ENCODE measurements at places on chromosomes 2 and 18.

DNA sequence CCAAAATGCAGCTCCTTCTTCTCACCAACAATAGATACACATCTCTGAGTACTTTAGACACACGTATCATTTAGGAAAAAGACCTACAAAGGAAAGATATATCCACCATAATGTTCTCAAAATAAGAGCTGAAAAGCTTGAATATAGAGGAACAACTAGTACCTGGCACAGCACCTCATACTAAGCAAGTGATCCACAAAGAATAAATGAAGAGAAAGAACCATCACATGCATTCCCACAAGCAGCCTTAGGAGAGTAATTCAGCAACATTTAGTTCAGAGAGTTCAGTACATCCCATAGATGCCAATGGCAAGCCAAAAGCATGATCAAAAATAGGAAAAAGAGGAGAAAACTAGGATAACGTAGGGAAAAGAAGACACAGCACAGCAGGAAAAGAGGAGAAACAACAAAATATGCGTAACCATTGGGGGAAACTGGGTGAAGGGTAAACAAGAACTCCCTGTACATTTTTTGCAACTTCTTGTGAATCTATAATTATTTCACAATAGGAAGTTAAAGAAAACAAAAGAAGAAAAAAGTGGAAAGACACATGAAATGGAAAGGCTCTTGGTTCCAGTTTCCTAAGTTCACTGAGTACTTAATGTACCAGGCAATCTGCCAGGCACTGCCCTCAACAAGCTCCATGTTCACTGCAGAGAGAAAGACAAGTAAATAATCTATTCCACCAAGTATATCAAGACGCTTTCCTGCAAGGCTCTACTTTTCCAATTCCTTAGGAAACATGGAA lies 22.3 kb downstream of the CLASP1 start:
- DNase-seq, result no peak

- no peak for DNase-seq
Measured at GRCh38 chr2:127485051-127485693, 41.1 kb downstream of the IWS1 start.

- no peak for DNase-seq
Measured at GRCh38 chr18:78480262-78481054, 499.2 kb upstream of the SALL3 start.

DNA sequence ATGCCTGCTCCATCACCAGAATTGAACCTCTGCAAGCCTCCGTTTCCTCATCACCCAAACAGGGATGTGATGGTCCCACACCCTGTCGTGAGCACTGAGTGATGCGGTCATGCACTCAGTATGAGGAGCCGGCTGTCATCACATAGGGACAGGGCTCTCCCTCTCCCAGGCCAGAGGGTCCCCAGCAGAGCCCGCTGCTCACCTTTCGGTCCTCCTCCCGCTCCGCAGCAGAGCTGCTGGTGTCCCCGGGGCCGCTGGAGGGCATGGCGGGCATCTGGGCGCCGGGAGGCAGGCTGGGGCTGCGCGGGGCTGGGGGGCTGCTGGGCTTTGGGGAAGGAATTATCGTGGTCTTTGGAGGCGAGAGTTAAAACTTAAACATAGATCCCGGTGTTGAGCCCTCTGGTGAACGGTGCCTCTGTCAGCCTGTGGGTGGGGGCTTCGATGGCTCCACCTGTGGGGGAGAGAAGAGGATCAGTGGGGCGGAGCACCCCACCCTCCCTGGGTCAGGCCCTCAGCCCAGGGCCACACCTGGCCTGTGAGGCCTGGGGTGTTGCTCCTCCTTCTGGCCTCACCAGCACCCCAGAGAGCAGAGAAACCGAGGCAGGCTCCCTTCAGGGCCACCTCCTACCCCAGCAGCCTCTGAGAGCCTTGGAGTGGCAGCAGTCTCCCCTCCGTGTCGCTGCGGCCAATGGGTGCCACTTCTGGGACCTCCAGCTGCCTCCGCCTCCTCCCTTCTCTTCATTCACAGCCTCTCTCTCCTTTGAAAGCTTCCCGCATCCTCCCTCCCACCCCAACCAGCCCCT lies 27.8 kb downstream of the DNMT3A start:
- no peak for DNase-seq

GRCh38 chr2:187684174-187684573 lies 129.9 kb upstream of the TFPI start:
- no peak for DNase-seq

DNA sequence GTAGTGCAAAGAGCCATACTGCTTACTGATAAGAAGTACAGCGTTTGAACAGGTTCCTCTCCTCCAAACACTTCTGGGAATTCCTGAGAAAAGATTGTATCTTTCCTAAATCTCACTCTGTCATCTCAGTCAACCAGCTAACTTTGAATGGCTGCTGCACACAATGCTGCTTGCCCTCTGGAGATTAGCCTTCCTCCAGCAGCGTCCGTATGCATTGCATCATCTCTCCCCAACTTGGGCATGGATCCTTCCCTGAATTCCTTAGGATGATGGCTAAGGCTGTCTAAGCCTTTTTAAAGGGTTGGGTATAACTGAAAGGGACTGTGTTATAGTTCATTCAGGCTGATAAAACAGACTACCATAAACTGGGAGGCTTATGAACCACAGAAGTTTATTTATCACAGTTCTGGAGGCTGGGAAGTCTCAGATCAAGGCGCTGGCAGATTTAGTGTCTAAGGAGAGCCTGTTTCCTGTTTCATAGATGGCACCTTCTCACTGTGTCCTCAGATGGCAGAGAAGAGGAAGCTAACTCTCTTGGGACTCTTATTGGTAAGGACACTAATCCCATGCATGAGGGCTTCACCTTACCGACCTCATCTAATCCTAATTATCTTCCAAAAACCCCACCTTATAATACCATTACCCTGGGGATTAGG lies 105.3 kb downstream of the PAX3 start:
- DNase-seq, result no peak

GRCh38 chr2:155062250-155062921 lies 363.9 kb downstream of the KCNJ3 start:
- no peak for DNase-seq

DNA sequence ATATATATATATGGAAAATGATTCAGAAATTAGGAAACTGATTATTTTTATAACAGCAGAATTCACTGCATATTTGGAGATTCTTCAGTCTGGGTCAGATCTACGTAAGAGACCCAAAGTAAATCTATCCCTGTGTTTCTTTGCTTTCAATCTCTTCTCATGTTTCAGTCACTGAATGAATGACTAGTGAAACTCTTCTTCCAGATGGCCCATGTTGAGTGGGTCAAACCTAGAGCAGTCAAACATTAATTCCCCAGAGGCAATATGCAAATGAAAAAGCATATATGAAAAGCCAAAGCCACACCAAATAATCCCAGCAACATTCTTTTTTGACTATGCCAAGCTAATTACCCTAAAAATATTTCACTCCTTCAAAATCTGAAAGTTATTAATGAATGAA lies 317.3 kb downstream of the RBM43 start:
- no peak for DNase-seq

Data from activated T-cell treated with anti-CD3 and anti-CD28 coated beads for 48 hours (primary cell).